Natural killer cell (primary cell): ENCODE measurements at places on chromosomes 2 and 18. TPM values are rescaled to one million over a fixed set of nuclear protein-coding genes. Genes with fewer than 3 reads are reported as not detected.

DNA sequence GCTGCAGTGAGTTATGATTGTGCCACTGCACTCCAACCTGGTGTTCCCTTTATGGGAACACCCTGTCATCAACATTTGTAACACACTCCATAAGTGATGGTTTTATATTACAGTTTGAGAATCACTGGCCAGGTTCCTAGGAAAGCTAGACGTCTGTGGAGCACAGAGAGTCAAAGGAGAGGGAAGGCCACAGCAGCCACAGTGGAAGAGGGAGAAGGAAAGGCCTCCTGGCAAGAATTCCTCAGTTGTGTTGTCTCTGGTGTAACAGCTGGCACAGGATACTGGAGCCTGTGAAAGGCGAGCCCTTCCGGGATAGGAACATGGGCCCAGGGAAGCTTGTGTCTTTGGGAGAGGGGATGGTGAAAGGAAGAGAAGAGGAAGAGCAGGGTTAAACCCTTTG lies 360.5 kb upstream of the PIK3C3 start:
- no peak for DNase-seq

GRCh38 chr2:166092889-166093288 lies 34.9 kb downstream of the SCN1A start:
- DNase-seq: no peak

- DNase-seq: peak; percentile 81
Measured at GRCh38 chr2:98664323-98664722, 55.9 kb downstream of the UNC50 start.

- DNase-seq: no peak
Measured at GRCh38 chr2:235445116-235445515, 48.7 kb upstream of the AGAP1 start.

- no peak for DNase-seq
Measured at GRCh38 chr18:45298986-45299385, 316.3 kb upstream of the SLC14A2 start.

- no peak for DNase-seq
Measured at GRCh38 chr2:171180229-171180930, 19.7 kb upstream of the TLK1 start.

DNA sequence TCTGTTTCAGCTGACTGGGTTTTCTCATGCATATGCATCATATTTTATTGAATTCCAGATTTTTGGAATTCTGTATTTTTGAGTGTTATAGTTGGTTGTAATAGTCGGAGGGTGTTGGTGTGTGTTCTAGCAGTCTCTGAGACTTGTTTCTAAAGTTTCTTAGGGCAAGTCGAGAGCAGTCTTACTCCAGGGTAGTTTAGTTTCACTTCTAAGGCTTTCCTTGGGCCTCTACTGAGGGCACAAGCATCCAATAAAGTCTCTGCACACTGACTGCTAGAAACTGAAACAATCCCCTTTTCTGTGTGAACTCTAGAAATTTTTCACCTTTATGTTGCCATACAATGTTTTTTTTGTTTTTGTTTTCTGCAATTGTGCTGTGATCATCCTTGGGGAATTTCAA lies 663.7 kb upstream of the LRATD1 start:
- no peak for DNase-seq

Gene NEB
- total RNA-seq: 5.7 TPM

Gene SFTPB
- total RNA-seq: not detected

Gene GAL3ST2
- total RNA-seq: 0.88 TPM
